Right ventricle myocardium superior (tissue), 1 donor: ENCODE measurements at places on chromosomes 2 and 18. TPM values are rescaled to one million over a fixed set of nuclear protein-coding genes. Genes with fewer than 3 reads are reported as not detected.

Gene GKN2
- not detected for total RNA-seq

Gene MPHOSPH10
- total RNA-seq: 21.0 TPM

Gene EGR4
- total RNA-seq: not detected

Gene CROCC2
- total RNA-seq: not detected

Gene NOL4
- not detected for total RNA-seq

Gene KCNIP3
- total RNA-seq: 8.4 TPM

Gene PDE1A
- total RNA-seq: 11.4 TPM

Gene CD302
- total RNA-seq: 19.7 TPM

Gene MLPH
- 80.9 TPM for total RNA-seq

Gene CD8B
- 0.46 TPM for total RNA-seq

Gene FAHD2B
- total RNA-seq: 31.8 TPM

Gene PMAIP1
- total RNA-seq: not detected

Gene SNED1
- total RNA-seq: 8.0 TPM

Gene NR4A2
- 1.5 TPM for total RNA-seq

Gene ALPG
- total RNA-seq: not detected

Gene RFTN2
- 4.4 TPM for total RNA-seq

Gene SERPINB5
- not detected for total RNA-seq
